ENCODE measurements at places on chromosomes 12 and 14. TPM values are rescaled to one million over a fixed set of nuclear protein-coding genes. Genes with fewer than 3 reads are reported as not detected.

DNA sequence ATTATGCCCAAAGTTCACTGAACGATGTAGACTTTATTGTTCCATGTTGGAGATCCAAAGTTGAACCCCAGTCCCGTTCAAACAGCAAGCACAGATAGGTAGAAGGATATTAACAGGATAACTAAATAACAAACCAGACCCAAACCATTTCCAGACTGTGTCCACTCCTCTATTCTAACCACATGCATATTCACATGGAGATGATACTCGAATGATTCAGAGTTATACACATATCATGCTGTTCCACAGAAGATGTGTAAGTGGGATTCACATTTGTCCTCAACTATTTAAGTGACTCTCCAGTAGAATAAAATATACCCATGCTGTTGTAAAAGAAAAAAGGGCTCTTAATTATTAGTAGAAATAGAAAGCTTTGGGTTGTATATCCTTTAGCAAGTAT, 185.9 kb downstream of the ITPR2 start:
- H3K36me3 ChIP-seq: peaks cover 9% of the 10 kb centered on the region
- H3K27me3 ChIP-seq: no peaks in the 10 kb centered on the region
- no peak overlapping the region for H3K27ac ChIP-seq
- DNase-seq: no peak
- no peak overlapping the region for H3K4me3 ChIP-seq
- peaks cover 4% of the 10 kb centered on the region for H3K4me1 ChIP-seq

DNA sequence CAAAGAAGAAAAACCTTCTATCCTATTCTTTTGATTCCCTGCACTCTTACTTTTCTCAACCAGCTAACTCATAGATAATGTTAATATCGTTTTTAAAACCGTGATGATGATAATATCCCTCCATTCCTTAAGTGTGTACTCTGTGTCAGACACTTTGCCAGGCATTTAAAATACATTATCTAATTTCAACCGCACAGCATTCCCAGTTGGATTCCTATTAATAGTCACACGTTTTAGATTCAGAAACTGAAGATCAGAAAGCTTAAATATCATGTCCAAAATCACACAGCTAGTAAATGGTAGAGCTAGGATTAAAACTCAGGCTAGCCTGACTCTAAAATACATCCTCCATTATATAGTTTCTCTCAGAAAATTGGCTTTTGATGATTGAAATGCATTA, 366.0 kb downstream of the NELL2 start:
- no peaks in the 10 kb centered on the region for H3K4me1 ChIP-seq
- no peak overlapping the region for H3K4me3 ChIP-seq
- H3K36me3 ChIP-seq: no peaks in the 10 kb centered on the region
- no peaks in the 10 kb centered on the region for H3K27me3 ChIP-seq

The RPS6KL1 gene
- 7.5 TPM for total RNA-seq

The ACOT4 gene
- 1.0 TPM for total RNA-seq

- H3K27me3 ChIP-seq: no peaks in the 10 kb centered on the region
- no peak for DNase-seq
- H3K36me3 ChIP-seq: no peaks in the 10 kb centered on the region
- peaks cover 6% of the 10 kb centered on the region for H3K4me1 ChIP-seq
- no peak overlapping the region for H3K27ac ChIP-seq
- H3K4me3 ChIP-seq: no peak overlapping the region
Observed at GRCh38 chr12:3164454-3165077, 87.4 kb downstream of the TSPAN9 start.

DNA sequence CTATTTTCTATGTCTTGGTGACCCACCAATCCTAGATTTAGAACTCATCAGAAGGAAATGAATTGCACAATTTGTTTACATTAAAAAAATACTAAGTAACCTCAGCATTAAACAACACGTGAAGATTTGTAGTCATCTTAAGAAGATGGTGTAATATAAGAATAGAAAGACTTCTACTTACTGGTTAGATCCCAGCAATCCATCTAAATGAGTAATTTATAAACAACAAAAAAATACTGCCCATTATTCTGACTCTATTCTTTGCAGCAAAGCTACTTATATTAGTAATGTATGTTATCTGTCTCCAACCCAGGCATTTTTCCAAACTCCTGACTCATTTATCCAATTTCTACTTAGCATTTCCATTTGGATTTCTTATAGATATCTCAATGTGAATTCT, 67.8 kb downstream of the CD163L1 start:
- H3K4me1 ChIP-seq: no peaks in the 10 kb centered on the region
- no peak overlapping the region for H3K4me3 ChIP-seq
- no peak overlapping the region for H3K27ac ChIP-seq
- DNase-seq: no peak
- no peaks in the 10 kb centered on the region for H3K36me3 ChIP-seq

Data from suprapubic skin (tissue), 4 donors.